KG1 (cell line): ENCODE measurements at places on chromosomes 6 and 20.

GRCh38 chr20:5114403-5114802 is 5.4 kb downstream of the PCNA start:
- DNase-seq, result no peak

DNA sequence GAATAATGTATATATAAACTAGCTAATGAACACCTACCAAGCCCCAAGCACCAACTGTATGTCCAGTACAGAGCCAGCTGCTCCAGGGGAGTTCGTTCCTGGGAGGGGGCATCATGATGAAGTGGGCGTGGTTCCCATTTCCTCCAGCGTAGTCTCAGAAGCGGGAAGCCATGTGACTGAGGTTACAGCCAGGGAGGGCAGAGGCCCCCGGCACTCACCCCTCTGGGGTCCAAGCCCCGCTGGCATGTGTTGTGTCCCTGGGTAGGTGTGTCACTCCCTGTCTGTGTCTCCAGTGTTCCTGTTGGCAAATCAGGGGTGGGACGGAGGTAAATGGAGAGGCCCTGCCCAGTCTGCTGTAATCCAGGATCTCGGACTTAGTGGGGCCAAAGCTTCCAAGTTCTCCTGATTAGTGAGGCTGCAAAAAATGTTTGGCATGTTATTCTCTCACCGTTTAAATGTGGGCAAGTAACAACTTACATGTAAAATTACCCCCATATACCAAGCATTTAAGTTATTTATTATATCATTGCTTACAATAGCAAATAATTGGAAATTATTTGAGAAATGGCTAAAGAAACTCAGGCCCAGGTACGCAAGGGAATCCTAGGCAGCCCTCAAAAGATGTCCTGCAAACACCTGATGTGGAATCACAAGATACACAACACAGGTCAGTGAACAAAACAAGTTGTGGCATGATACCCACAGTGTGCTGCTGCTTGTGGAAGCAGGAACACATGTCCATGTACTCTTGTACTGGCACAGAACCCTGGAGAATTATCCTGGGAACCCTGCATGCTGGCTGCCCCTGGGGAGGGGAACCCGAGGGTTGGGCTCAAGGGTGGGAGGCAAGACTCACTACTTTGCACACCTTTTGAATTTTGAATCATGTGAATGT is 22.2 kb downstream of the FAM110A start:
- no peak for DNase-seq

- no peak for DNase-seq
These were observed 736.6 kb downstream of the KIF16B start for GRCh38 chr20:15836634-15837033.

GRCh38 chr20:24245094-24245493 is 224.3 kb upstream of the SYNDIG1 start:
- no peak for DNase-seq

- no peak for DNase-seq
These were observed 180.5 kb downstream of the COL12A1 start for GRCh38 chr6:75025371-75025770.

GRCh38 chr20:36792422-36792821 is 18.9 kb upstream of the DSN1 start:
- no peak for DNase-seq

GRCh38 chr6:134427721-134428120 is 109.8 kb upstream of the SGK1 start:
- no peak for DNase-seq

GRCh38 chr6:115159733-115160132 is 816.9 kb upstream of the HS3ST5 start:
- no peak for DNase-seq

DNA sequence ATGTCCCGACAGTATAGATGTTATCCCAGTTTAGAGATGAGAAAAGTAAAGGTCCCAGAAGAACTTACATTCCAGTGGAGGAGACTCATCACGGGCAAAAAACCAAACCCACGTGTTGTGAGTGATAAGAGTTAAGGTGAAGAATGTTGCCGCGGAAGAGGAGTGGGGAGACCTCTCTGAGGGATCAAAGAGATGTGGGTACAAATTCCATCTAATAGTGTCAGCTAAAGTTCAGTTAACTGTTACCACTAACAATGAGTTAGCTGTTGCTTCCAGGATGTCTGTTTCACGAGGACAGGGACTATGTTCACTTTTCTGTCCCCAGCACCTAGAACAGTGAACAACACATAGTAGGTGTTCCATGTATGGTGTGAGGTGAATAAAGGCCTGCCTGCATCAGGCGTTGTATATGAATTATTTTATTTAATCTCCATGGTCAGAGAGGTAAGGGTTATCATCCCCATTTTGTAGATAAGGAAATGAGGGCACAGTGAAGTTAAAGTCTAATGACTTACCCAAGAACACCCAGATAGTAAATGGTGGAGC is 39.8 kb upstream of the RSPO4 start:
- DNase-seq, result no peak

DNA sequence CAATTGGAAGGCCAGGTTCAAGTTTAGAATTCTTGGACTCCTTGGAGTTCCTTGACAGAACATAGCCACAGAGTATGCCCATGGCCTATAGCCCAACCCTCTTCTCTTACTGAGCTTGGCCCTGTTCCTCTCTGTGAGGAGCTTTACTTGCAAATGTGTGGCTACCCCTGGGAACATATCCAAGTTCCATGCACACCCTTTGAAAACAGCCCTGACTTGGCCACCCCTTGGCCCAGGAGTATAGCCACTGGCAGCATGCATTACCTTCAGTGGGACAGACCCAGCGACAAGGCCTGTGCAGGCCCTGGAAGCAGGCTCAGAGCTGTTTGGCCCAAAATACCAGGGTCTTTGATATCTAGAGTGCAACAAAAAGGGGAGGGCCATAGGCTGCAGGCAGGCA is 19.5 kb upstream of the MAS1 start:
- DNase-seq, result no peak

DNA sequence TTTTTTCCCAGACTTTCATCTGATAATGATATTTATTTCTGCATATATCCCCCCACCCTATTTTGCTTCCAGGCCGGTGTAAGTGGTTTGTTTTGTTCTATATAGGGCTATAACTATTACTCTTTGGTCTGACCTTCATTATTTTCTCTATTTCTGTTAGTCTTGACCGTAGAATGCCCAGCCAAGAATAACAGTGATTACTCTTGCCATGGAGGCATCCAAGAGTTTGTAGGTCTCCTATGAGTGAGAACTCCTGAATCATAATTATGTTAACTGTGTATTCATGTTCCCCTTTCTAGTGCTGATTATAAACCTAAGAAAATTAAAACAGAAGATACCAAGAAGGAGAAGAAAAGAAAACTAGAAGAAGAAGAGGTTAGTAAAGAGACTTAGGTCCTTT is 52.2 kb downstream of the TOP1 start:
- no peak for DNase-seq

GRCh38 chr6:135522965-135523692 is 25.6 kb upstream of the AHI1 start:
- no peak for DNase-seq

DNA sequence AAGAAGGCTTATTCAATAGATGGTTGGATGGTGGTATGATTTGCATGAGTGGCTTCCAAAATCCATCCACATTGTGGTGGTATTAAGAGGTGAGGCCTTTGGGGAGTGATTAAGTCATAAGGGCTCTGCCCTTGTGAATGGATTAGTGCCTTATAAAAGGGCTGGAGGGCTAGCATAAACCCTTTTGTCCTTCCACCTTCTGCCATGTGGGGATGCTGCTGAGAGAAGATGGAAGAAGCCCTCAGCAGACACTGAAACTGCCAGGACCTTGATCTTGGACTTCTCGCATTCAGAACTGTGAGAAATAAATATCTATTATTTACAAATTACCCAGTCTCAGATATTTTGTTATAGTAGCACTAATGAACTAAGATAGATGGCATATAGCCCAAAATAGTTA is 27.8 kb upstream of the SRPK1 start:
- no peak for DNase-seq

DNA sequence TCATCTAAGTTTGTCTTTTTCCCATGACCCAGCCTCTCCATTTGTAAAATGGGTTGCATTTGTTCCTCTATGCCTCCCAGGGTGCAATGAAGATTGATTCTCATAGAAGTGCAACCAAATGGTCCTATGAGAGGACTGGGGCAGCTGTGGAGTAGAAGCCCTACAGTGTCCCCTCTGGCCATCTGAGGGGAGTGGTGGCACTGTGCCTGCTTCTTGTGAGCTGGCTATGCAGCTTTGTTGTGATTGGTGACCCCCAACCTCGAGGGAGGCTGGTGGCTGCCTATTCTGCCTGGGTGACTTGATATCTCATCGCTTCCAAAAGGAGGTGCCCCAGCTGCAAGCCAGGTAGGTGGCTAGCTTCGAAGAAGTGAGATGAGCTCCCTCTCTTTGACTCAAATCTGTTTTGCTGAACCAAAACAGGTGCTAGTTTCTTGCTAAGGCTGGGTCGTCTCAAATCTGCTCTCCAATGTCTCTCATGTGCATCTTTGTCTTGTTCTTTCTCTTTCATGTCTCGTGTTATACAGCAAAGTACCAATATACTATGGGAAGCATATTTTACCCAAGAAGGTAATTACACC is 33.9 kb downstream of the TXLNB start:
- no peak for DNase-seq

GRCh38 chr20:41086402-41087324 is 50.7 kb upstream of the PLCG1 start:
- no peak for DNase-seq

- no peak for DNase-seq
These were observed 130.8 kb downstream of the JPH2 start for GRCh38 chr20:44056010-44056698.

GRCh38 chr6:884570-884969 is 191.6 kb upstream of the EXOC2 start:
- no peak for DNase-seq

GRCh38 chr6:3612341-3613041 is 139.0 kb downstream of the PXDC1 start:
- DNase-seq, result no peak

DNA sequence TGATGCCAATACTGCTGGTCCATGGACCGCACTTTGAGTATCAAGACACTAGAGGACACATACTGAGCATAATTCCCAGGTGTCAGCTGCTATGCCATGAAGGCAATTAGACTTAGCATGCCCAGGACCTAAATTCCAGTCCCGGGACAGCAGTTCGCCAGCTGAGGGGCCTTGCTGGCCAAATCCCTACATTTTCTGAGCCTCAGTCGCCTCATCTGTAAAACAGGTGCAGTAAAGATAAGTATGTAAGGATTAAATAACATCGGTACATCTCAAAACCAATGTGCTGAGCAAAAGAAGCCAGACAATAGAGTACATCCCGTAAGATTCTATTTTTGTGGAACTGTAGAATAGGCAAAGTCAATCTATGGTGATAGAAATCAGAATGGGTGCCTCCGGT is 1.0 kb downstream of the BFSP1 start:
- no peak for DNase-seq

GRCh38 chr20:31693987-31694661 is 28.5 kb downstream of the BCL2L1 start:
- DNase-seq, result no peak

- no peak for DNase-seq
These were observed 670.5 kb upstream of the IMPG1 start for GRCh38 chr6:76742919-76743318.

GRCh38 chr20:9454791-9455190 is 59.6 kb upstream of the LAMP5 start:
- no peak for DNase-seq

DNA sequence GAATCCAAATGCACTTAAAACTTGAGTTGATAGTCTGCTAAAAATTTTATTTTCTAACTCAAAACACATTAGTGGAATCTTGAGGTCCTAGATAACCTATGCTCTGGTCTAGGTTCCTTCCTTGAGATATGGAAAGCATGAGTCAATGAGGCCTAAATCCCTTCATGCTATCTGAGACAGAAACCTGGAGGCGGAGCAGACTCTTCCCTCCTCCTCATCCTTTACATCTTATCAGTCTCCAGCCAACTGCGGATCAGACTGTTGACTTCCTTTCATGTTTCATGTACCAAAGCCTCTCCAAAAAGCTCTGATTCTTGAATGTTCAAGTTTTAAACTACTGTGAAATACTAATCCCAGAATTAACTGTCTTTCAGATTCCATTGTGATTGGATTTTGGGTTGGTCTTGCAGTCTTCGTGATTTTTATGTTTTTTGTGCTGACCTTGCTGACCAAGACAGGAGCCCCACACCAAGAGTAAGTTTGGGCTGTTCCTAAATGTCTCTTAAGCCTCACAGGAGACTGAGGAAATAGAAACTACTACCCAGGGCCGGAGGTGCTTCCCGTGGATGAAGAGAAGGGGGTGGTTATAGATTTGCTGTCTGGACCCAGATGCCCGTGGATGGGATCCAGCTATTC is 29.1 kb downstream of the MRAP2 start:
- no peak for DNase-seq

GRCh38 chr6:122998403-122998975 is 2.5 kb downstream of the CLVS2 start:
- DNase-seq, result no peak

DNA sequence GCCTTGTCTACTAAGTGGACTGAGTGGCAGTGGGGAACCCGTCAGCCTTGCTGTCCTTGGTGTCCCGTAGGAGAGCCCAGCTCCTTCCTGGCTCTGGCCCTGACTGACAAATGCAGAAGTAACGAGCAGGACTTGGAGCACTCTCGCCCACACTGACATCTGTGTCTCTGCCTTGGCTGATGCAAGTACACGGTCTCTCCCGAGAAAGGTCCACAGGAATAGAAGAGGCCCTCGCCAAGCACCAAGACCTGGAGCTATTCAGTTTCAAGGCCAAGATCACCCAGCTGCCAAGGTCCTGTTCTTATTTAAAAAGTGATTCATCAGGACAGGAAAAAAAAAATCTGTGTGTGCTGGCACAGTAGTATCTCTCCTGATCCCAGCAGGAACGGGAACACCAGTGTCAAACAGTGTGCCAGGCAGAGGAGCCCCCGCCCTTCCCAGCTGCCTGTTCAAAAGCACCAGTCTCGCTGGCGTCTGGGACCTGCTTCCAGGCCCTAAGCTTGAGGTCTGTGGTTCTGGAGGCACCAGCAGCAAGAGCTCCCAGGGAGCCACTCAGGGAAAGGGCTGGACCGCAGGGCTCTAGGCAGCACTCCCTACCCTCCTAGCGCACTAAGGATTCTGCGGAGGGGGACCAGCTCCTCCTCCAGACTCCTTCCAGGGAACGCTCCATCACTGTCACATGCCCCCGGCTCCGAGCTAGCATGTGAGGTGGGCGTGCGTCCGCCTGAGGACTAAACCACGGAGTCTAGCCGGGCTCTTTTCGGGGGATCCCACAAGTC is 376.9 kb downstream of the RNGTT start:
- no peak for DNase-seq

GRCh38 chr6:158584236-158584651 is 24.4 kb downstream of the TMEM181 start:
- no peak for DNase-seq
